Left cardiac atrium (tissue), 4 donors: ENCODE measurements at places on chromosomes 5 and 9. TPM values are rescaled to one million over a fixed set of nuclear protein-coding genes. Genes with fewer than 3 reads are reported as not detected.

FUBP3 gene
- 34.8 TPM for total RNA-seq

CFAP77 gene
- total RNA-seq: 3.0 TPM

PCDHB13 gene
- total RNA-seq: 5.3 TPM

OBP2B gene
- not detected for total RNA-seq

PDZD2 gene
- total RNA-seq: 77.3 TPM

IL33 gene
- 50.1 TPM for total RNA-seq

FANCG gene
- total RNA-seq: 3.7 TPM

GARIN3 gene
- not detected for total RNA-seq

TAS2R1 gene
- total RNA-seq: not detected

CLIC3 gene
- total RNA-seq: 8.5 TPM

PCDHGA9 gene
- total RNA-seq: 4.0 TPM

IFNB1 gene
- total RNA-seq: not detected

GRXCR2 gene
- 1.9 TPM for total RNA-seq

UNC5A gene
- total RNA-seq: 0.50 TPM

SLC25A2 gene
- total RNA-seq: not detected

SAXO1 gene
- 0.15 TPM for total RNA-seq

CNTFR gene
- 21.3 TPM for total RNA-seq

ICE1 gene
- 15.7 TPM for total RNA-seq

VDAC1 gene
- 362 TPM for total RNA-seq

BSPRY gene
- 1.6 TPM for total RNA-seq

LMX1B gene
- 0.81 TPM for total RNA-seq

PAEP gene
- not detected for total RNA-seq

CDH10 gene
- total RNA-seq: 1.2 TPM

STK32A gene
- 2.8 TPM for total RNA-seq
